ENCODE measurements at places on chromosomes 6 and 20.
A peak's percentile ranks its signal among the peaks of the same experiment; 100 is the strongest.

DNA sequence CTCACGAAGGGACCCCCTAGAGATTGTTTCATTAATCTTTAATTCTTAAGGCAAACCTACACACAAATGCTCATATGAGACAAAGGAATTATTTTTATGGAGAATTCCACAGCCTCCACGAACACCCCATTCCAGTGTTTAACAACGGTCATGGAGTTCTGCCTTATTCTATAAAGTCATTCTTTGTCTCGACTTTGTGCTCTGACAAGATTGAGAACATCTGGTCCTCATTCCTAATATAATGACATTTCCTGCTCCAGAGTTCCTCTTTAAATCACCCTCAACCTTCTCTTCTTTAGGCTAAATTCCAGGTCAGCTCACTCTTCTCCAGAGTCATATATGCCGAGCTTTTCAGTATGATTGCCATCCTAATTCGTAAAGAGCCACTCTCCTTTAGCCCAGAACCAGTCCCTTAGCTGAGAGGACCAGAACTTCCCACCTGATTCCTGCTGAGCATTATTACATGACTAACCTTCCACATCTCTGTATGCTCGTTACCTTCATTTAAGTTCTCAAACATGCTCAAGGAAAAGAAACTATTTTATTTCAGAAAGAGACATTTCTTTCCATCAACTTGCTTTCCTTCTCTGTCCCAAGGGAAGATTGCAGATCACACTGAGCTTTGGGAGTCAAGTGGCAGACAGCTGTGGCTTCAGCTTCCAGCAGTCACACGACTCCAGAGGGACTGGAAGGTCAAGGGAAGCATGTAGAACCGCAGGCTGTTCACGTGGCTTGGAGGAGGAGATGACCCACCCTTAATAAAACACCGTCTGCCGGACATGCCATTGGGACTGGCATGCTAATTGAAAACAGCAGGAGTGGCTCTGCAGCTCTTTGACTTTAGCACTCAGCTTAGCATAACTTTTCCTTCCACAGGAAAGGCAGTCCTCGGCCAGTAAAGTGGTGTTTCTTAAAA lies 467.1 kb upstream of the HSF2 start:
- DNase-seq, result no peak

- DNase-seq, result no peak
Measured at GRCh38 chr6:106199998-106200397, 113.9 kb downstream of the PRDM1 start.

GRCh38 chr6:108946695-108947094 lies 98.5 kb downstream of the ARMC2 start:
- no peak for DNase-seq

GRCh38 chr20:36483209-36483918 lies 58.0 kb upstream of the MYL9 start:
- DNase-seq, result no peak

GRCh38 chr20:32819992-32820697 lies 391 bp downstream of the MAPRE1 start:
- peak; percentile 64 for DNase-seq

DNA sequence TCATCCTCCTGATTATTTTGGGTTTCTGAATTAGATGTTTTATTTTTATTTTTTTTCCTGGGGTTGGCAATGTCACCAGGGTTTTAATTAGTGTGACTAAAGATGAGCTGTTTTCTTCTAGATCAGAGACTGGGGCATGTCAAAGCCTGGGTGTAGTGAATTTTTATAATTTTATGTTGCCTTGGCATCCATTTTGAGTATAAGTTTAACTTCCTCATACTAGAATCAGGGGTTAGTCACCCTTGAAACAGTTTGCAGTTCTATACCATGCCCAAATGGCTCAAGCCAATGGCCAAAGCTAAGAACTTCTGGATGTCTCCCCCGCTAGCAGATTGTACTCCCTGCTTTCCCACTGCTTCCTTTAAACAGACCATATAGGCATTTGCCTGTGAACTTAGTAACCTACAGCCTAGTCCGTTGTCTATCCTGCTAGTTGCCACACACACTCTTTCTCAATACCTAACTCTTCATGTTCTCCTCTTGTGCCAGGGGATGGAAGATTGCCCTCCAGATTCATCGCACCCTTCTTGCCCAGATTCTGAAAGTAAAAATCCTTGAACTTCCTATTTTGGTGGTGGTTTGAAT lies 54.5 kb downstream of the KIAA0408 start:
- no peak for DNase-seq

- no peak for DNase-seq
Measured at GRCh38 chr6:23173234-23173633, 603.9 kb downstream of the HDGFL1 start.

- no peak for DNase-seq
Measured at GRCh38 chr6:125533710-125534397, 215.6 kb upstream of the HEY2 start.

- no peak for DNase-seq
Measured at GRCh38 chr6:11532097-11532496, 5.5 kb upstream of the TMEM170B start.

DNA sequence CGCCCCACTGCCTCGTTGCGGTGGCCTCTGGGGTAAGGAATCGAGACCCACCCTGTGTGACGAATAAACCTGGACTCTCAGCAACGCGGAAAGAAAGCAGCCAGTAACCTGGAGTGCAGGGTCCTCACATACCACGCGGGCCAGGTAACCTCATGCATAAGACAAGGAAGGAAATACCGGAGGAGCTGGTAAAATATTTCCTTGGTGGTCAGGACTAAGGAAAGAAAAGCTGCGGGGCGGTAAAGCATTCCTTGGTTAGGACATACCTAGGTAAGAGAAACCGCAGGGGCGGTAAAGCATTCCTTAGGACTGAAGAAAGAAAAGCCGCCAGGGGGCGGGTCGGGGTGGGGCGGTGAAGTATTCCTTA lies 80.7 kb downstream of the SYTL3 start:
- no peak for DNase-seq

GRCh38 chr6:133947302-133947900 lies 5.6 kb upstream of the TBPL1 start:
- DNase-seq, result no peak

GRCh38 chr20:56975838-56976237 lies 290.6 kb downstream of the BMP7 start:
- no peak for DNase-seq

- no peak for DNase-seq
Measured at GRCh38 chr6:7488494-7488893, 53.0 kb upstream of the DSP start.

DNA sequence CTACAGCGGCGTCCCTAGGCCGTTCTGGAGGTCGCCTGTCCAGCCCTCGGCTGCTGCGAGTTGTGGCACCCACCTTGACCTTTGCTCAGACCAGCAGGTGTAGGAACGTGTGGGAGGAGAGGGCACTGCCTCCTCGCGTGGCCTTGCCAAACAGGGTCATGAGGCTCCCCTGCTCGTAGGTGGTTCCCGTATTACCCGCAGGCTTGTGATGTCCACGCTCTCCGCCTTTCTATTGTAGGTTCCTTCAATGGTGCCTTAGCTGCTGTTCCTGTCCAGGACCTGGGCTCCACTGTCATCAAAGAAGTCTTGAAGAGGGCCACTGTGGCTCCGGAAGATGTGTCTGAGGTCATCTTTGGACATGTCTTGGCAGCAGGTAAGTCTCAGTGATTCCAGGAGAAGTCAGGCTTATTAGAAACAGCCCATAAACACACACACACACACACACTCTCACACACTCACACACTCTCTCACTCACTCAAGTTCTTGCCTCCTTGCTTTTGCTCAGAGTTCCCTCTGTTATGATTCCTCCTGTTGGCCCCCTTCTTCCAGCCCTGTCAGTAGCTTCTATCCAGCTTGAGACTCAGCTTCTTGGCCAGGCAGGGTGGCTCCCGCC lies 942 bp downstream of the ACAT2 start:
- DNase-seq, result no peak

DNA sequence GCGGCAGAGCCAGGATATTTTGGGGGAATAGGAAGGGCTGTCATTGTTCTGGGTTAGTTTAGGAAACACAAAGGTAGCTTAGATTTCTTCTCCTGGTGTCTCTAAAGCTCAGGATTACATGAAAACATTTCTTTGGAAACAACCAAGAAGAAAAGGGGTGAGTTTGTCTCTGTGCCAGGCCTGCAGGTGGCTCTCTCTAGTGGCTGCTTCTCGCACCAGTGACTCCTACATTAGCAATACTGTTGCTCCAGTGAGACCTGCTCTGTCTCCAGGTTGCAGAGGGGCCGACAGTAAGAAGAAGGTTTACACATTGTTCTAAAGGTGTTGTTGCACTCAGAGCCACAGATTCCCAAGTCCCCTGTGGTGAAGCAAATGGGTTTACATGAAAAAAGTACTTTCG lies 104.6 kb upstream of the GLP1R start:
- DNase-seq, result peak; percentile 14

- peak; percentile 2 for DNase-seq
Measured at GRCh38 chr6:117976030-117976651, 69.1 kb downstream of the SLC35F1 start.

- DNase-seq, result no peak
Measured at GRCh38 chr6:41531591-41532582, 14.3 kb upstream of the FOXP4 start.

- no peak for DNase-seq
Measured at GRCh38 chr6:168559574-168560098, 118.7 kb downstream of the SMOC2 start.

GRCh38 chr6:36544228-36544627 lies 3.1 kb downstream of the STK38 start:
- DNase-seq, result no peak

DNA sequence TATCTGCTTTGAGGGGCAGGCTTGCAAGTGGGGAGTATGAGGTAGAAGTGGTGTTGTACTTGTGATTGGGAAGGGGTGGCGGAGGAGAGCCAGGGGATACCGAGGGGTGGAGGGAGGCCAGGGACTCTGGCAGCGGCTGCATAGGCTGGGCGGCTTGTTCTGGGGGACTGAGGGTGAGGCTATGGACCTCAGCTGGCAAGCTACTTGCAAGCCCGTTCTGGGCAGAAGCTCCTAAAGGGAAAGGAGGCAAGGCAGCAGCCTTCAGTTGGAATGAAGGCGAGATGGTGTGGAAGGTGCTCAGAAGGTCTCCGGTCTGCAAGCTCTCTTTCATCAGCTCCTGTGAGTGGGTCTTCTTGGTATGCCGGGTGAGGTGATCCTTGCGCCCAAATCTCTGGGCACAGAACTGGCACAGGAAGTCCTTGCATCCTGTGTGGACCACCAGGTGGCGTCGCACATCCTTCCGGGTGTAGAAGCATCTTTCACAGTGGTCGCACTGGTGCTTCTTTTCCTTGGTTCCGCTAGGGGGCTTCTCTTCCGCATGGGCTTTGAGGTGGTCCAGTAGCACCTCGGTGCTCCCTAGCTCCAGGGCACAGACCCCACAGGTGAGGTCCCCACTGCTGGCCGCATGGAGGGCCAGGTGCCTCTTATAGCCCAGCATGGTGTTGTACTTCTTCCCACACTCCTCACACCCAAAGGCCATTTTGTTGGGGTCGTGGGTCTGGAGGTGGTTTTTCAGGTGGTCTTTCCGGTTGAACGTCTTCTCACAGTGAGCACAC lies 66.0 kb downstream of the PLAGL1 start:
- DNase-seq, result peak; percentile 70

DNA sequence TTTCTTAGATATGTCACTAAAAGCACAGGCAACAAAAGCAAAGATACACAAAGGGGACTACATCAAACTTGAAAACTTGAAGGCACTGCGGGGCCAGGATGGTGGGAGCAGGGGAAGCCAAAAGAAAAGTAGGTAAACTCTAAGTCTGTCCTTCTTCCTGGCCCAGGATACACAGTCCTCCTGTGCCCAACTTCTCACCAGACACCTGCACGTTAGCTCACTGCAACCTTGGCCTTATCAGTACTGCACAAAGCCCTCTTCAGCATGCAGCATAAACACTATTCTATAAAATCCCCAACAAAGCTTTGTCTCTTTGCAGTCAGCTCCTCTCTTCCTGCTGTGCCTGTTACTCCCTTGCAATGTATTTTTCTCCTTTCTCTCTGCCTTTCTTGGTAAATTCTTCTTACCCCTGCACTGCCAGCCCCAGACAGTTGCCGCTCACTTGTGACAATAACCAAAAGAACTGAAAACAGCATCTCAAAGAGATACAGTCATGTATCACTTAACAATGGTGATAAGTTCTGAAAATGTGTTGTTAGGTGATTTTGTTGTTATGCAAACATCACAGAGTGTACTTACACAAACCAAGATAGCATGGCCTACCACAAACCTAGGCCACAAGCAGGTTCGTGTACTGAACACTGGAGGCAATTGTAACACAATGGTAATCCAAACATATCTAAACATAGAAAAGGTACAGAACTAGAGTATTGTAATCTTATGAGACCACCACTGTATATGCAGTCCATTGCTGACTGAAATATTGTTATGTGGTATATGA lies 51.2 kb downstream of the NINL start:
- no peak for DNase-seq

GRCh38 chr6:135086414-135086764 lies 31.8 kb upstream of the HBS1L start:
- DNase-seq, result no peak

- DNase-seq, result no peak
Measured at GRCh38 chr6:138477913-138478539, 21.3 kb downstream of the NHSL1 start.

DNA sequence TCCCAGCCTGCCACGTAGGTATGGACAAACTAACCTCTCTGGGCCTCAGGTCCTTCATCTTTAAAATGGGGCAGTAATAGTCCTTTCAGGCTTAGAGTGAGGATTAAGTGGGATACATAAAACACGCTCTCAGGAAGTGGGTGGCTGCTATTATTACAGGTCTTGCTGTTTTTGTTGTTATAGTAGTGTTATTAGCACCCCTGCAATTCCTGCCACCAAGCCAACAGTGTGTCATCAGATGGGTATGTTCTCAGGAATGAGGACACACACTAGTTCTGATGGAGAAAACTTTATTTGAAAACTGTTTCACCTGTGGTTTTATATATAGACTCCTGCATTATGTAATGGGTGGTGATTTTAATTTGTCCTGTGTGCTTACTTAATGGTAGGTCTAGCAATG lies 131.7 kb downstream of the LRRC1 start:
- DNase-seq, result no peak

- no peak for DNase-seq
Measured at GRCh38 chr6:97094376-97094775, 169.8 kb downstream of the KLHL32 start.

Data from NCI-H526 (cell line).